NCI-H1436 treated with DMSO at 0.1 percent for 48 hours (cell line): ENCODE measurements at places on chromosomes 2 and 18.

DNA sequence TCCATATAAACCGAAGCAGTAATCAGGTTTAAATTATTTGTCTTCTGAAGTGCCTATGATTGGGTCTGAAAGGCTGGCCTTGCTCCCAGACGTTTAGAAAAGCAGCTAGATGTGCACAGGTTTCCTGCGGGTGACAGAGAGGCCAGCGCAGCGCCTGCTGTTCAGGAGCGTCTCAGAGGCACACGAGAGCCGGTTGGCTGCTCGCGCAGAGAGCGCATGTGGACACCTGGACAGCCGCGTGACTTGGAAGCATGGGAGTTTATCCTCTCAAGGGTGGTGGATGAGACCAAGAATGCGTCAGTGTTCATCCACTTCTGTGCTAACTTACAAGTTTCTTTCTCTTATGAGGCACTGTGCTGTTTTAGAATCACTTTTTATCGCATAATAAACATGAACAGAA, 303.7 kb downstream of the PTGR3 start:
- DNase-seq: no peak

GRCh38 chr2:122412360-122412759, 656.9 kb downstream of the TSN start:
- no peak for DNase-seq

DNA sequence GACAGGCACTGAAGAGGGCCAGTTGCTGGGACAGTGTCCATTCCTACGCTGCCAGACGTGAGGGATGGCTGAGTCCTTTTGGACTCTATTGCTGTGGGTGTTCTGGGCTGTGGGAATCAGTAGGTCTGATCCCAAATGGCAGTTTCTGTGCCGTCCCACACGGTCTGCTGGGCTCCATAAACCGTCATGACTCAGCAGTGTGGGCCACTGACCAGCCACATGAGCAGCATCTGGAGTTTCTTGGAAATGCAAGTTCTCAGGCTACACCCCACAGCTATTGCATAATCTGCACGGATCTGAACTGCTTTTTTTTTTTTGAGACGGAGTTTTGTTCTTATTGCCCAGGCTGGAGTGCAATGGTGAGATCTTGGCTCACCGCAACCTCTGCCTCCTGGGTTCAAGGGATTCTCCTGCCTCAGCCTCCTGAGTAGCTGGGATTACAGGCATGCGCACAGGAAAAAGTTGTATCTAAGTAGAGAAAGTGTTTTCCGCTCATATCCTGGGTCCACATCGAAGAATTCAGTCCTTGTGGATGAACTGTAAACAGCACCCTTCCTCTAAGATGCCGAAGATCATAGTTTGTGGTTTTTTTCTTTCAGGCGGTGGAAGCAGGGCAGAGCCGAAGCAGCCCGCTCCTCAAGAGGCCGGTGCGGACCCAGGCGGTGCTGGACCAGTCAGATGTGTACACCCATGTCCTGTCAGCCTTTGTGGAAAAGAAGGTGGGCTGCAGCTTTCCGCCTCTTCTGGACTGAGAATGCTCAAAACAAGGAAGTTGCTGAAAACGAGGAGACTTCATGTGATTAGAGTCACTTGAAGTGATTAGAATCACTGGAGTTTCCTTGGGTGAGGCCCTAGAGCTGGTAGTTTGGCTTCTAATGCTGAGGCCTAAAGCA, 25.5 kb downstream of the RMC1 start:
- no peak for DNase-seq

DNA sequence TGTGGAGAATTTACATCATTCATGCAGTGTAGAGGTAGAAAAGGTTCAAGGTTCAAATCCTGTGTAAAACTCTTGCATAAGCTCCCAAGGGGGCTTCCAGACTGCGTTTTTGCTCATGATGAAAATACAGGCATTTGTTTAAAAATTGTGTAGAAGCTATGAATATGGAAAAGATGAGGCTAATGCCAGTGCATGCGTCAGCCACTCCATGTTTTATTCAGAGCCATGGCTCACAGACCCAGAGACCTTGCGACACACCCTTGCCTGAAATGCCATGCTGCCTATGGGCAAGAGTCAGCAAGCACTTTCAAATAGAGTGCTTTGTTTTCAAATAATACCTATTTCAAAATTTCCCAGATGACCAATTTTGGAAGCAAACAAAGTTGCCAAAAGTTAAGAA, 262.3 kb downstream of the TRIB2 start:
- no peak for DNase-seq
